ENCODE measurements at places on chromosomes 1 and 21.

DNA sequence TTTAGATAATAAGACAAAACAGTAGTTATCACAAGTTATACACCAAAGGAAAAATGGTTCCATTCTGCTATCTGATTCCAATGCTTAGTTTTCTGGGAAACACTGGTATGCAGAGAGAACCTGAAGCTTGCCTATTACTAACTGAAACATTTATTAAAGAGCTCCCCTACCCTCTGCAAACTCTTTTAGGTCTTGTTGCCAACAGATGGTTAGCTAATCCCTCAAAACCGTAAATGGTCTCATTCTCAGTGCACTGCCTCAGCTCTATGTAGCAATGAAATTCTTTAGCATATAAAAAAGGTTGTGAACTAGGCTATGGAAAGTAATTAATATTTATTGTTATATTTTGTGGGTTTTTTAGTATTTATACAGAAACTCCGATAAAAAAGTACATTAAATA, 20.4 kb downstream of the C21orf91 start:
- DNase-seq, result no peak

DNA sequence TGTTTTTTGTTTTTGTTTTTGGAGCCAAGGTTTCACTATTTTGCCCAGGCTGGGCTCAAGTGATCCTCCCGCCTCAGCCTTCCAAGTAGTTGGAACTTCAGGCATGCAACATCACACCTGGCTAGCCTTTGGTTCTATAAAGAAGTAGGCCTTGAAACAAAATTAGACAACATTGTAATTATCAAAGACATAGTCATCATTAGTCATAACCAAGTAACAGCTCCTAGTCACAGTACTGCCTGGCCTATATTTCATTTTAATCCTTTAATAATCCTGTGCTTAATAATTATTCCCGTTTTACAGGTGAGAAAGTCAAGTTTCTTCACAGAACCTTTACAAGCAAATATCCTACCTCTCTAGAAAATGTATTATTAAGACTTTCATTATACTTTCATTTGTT, 52.3 kb upstream of the TBX15 start:
- no peak for DNase-seq

DNA sequence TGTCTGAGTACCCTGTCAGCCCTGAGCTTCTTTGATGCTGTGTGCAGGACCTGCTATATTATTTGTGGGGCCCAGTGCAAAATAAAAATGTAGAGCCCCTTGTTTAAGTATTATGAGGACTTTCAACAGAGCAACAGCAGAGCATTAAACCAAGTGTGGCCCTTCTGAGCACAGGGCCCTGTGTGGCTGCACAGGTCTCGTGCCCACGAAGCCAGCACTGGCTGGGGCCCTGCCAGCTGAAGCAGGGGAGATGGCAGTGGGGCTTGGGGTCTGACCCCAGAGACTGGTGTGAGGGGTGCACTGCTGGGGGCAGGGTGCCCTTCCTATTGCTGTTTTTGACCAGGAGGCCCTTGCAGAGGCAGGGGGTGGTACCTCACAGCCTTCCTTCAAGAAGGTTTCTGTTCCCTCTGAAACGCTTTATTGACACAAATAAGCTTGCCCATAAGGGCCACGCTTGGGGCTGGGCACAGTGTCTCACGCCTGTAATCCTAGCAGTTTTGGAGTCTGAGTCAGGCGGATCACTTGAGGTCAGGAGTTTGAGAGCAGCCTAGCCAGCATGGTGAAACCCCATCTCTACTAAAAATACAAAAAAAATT, 2.2 kb upstream of the SEMA4A start:
- DNase-seq, result no peak

DNA sequence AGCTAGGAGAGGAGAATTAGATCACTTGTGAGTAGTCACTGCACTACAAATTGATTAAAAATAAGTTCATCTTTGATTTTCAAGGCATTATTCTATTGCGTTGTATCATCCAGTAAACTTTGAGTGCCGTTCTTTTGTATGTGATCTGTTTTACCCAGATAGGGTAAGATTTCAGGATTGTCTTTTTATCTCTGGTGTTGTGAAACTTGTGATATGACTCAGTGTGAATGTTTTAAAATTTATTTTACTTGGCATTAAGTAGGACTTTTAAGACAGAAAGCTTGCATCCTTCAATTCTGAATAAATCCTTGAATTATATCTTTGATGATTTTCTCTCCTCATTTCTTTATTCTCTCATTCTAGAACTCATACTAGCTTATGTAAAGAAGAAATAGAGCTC, 93.3 kb upstream of the ADAMTS5 start:
- no peak for DNase-seq

DNA sequence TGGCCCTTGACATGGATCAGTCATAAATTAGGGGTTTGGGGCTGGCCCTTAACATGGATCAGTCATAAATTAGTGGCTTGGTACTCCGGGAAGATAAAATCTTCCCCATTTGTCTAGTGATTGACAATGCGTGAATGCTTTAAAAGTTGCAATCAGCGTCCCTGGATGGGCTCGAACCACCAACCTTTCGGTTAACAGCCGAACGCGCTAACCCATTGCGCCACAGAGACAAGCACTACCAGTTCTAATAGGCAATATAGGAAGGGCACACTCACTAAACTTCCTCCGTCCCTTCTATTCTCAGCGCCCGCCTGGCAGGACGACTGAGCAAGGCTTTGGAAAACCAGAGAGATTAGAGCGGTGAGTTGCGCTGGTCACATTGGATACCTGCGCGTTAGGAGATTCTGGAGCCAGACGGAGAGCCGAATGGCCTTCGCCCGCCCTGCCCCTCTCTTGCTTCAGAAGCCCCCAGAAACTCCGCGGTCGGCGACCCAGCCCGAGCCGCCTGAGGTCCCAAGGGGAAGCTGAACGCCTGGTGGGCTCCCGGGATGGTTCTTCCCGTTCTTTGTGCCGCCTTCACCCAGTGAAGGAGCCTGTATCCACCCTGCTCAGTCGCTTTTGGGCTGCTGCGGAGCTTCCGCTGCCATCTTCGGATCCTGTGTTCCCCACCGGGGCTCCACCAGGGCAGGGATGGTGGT, 235.9 kb downstream of the FAM72C start:
- no peak for DNase-seq

GRCh38 chr1:24641646-24642151, 1.4 kb upstream of the SRRM1 start:
- peak; percentile 29 for DNase-seq

- no peak for DNase-seq
Measured at GRCh38 chr1:224092601-224093000, 21.3 kb upstream of the FBXO28 start.

GRCh38 chr1:173857363-173857917, 10.3 kb downstream of the GAS5 start:
- DNase-seq, result no peak

DNA sequence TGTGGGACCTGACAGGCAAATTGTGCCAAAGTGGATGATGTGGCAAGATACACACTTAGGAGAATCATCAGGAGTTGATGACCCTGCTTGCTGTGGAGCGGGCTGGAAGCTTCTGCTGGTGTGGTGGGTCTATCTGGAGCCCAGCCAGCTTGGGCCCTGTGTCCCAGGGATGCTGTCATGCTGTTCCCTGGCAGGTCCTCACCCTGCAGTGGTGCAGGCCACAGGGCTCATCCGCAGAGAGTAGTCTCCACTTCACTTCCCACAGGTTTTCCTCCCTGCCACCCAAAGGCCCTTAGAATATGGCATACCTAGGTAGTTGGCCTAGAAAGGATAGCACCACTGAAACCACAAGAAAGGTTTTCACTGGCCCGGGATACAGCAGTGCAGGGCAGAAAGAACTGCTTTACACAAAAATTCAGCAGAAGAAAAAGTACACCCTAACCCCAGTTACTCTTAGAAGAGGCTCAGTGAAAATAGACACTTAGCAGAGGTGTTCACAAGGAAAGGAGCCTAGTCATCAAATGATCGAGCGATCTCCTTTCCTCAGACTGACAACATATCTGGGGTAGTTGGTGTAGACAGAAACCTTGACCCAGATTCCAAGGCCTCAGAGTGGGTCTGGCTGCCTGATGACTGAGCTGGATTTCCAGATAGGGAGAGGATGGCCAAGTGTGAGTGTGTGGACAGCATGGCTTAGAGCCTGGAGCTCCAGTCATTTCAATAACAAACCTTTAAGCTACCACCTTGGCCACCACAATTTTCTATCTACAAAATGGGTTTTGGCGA, 1.3 kb upstream of the C1orf226 start:
- no peak for DNase-seq

DNA sequence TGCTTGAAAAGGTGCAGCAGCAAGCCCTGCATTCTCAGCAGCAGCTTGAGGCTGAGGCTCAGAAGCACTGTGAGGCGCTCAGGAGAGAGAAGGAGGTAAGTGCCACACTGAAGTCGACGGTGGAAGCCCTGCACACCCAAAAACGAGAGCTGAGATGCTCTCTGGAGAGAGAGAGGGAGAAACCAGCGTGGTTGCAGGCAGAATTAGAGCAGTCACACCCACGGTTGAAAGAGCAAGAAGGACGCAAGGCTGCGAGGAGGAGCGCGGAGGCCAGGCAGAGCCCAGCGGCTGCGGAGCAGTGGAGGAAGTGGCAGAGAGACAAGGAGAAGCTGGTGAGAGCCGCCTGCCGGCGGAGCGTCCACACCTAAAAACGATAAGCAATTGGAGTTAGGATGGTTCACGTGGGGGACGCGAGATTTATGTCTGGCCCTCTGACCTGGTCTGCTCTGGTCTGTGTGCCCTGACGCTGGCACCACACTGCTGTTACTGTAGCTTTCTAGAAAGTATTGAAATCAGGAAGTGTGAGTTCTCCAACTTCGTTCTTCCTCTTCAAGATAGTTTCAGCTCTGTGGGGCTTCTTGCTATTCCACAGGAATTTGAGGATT, 26.7 kb upstream of the DIP2A start:
- DNase-seq, result no peak

- no peak for DNase-seq
Measured at GRCh38 chr1:154344977-154345837, 19.9 kb downstream of the ATP8B2 start.

GRCh38 chr1:167722152-167722869, 529 bp downstream of the MPZL1 start:
- peak; percentile 33 for DNase-seq

All from DMS79 treated with DMSO at 0.1 percent for 48 hours (cell line).